ENCODE measurements at places on chromosomes 7 and 10. TPM values are rescaled to one million over a fixed set of nuclear protein-coding genes. Genes with fewer than 3 reads are reported as not detected.

The VAX1 gene
- not detected for total RNA-seq

The TMEM176A gene
- total RNA-seq = not detected

DNA sequence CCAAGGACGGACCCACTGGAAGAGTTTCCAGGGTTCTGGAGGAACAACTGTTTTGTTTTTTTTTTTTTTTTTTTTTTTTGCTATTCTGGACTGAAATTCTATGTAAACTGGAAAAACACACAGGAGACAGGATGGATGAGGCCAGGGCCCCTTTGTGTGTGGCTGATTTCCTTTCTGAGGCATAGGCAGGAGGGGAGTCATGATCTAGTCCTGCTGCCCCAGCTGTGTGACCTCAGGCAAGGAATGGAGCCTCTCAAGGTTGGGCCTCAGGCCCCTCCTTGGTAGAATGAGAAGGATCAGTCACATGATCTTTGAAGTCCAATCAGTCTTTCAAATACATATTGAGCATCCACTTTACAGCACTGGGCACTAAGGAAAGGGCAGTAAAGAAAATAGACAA lies 87.6 kb downstream of the SH3PXD2A start:
- no peak for DNase-seq

- DNase-seq = peak; percentile 7
Measured at GRCh38 chr7:14807507-14807906, 95.0 kb downstream of the DGKB start.

DNA sequence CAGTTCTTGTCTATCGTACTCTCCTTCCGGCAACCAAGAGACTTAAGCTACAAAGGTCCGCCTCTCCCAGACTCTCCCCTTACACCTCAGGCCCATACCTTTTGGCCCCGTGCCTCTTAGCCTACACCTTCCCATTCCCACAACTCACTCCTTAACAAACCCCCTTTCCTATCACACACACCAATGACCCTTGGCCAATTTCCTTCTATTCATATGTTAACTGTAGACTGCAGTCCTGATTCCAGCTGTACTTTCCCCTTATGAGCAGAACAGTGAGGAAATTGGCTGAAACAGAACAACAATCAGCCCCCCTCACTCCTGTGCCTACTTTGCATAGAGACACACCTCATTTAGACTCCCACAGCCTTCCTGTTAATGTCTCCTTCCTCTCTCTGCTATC lies 1.4 kb upstream of the TMEM139 start:
- DNase-seq = no peak

The ADCY1 gene
- total RNA-seq = 0.62 TPM

GRCh38 chr10:79347894-79348639 lies 798 bp downstream of the PPIF start:
- peak; percentile 60 for DNase-seq

DNA sequence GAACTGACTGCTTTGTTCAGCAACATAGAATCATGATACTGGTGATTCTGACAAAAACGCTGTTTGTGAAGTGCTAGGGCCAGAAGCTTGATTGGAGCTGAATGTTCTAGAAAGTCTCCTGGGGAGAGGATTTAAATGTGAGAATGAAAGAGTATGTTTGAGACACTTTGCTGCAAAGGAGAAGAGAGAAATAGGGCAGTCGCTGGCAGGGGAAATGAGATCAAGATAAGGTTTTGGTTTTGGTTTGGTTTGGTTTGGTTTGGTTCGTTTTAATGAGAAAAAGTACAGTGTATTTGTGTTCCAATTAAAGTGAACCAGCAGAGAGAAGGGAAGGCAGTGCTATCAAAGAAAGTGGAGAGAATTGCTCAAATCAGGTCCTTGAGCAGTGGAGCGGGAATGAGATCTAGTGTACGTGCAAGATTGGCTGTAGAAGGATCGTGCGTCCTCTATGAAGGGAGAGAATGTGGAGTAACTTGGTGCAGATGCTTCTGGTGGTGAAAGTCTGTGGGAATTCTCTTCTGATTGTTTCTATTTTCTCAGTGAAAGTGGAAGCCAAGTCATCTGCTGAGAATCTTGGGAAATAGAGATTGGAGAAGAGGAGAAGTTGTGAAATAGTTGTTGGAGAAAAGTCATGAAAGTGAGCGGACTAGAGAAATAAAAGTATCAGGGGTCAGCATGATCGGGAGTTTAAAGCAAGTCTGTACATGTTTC lies 270.5 kb downstream of the CCDC3 start:
- DNase-seq = no peak

DNA sequence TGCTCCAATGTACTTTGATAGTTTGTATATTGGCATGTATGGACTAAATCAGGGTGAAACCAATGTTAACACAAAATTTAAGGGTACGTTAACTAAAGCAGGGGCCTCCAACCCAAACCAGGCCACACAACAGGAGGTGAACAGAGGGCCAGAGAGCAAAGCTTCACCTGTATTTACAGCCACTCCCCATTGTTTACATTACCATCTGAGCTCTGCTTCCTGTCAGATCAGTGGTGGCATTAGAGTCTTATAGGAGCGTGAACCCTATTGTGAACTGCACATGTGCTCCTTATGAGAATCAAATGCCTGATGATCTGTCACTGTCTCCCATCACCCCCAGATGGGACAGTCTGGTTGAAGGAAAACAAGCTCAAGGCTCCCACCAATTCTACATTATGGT lies 62.0 kb upstream of the SCIN start:
- no peak for DNase-seq

- DNase-seq = no peak
Measured at GRCh38 chr10:75538144-75538543, 106.7 kb downstream of the LRMDA start.

GRCh38 chr7:67619175-67619574 lies 622.5 kb downstream of the TYW1 start:
- DNase-seq = no peak

GRCh38 chr10:80694930-80695329 lies 157.2 kb downstream of the SH2D4B start:
- no peak for DNase-seq

DNA sequence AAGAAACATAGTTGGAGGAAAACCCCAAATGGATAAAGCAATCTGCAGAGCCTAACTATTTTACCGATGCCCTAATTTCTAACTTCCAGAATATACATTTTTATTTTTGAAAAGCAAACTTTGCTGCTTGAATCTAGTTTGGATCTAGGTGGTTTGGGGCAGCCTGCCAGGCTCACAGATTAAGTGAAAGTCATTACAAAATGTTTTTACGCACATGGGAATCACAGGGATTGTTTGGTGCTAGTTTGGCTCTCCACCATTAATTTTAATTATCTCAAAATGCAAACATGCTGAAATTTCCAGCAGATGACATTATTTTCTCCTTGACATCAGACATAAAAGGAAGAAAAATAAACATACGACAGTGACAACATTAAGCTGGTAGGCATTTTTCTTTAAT lies 166.7 kb upstream of the INHBA start:
- no peak for DNase-seq

GRCh38 chr7:12490107-12490688 lies 80.3 kb upstream of the SCIN start:
- peak; percentile 43 for DNase-seq

DNA sequence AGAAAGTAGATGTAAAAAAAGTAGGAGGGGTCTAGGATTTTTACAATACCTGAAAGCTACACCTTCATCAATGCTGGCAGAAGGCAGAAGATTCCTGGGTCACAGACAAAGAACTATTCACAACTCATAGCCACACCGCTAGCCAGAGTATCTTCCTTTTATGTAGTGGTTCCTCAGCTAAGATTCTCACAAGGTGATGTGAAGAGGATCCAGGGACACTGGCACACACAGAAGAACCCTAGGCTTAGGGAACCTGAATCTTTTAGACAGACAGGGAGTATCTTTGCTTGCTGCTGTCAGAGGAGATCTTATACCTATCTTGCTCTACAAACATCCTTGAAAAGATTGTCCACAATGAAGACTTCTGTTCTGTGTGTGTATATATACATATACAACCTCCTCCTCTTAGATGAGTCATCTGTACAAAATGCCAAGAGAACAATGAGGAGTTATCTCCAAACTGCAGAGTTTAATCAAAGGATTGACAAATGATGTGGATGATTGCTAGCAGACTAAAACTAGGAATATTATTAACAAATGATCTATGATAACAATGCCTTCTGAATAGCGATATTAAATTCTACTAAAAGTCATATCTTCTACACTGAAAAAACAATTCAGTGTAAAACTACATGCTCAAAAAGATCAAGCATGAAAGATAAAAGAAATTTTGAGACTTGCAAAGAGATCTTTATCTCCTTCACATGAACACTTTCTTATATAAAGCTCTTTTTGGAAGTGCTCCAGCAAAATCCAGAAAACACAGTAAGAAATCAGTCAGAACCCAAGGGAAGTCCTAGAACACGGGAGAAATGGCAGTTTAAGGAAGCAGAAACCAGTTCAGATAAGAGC lies 409.3 kb downstream of the PARD3 start:
- no peak for DNase-seq

GRCh38 chr7:139088268-139088667 lies 21.3 kb downstream of the ZC3HAV1 start:
- no peak for DNase-seq

GRCh38 chr10:89659143-89660131 lies 14.4 kb upstream of the PANK1 start:
- peak; percentile 67 for DNase-seq

The PHYHIPL gene
- not detected for total RNA-seq

- DNase-seq = peak; percentile 66
Measured at GRCh38 chr10:525565-526315, 163.7 kb downstream of the DIP2C start.

GRCh38 chr7:73715648-73716317 lies 3.7 kb downstream of the STX1A start:
- peak; percentile 95 for DNase-seq

DNA sequence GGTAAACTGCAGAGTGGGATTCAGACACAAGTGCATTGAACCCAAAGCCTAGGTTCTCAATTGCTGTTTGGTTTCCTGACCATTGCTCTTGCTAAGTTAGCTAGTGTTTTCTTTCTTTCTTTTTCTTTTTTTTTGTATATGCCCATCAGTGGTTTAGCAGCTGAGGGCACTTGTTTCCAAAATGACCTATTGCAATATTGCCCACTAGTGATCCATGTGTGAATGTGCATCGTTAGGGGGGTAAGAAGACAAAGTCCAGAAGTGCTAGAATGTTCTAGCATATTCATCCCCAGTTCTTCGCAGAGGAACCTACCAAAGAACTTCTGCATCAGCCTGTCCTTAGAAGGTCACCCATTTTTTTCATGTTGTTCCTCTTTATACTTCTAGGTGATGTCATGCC lies 252.8 kb upstream of the GPR26 start:
- DNase-seq = no peak

DNA sequence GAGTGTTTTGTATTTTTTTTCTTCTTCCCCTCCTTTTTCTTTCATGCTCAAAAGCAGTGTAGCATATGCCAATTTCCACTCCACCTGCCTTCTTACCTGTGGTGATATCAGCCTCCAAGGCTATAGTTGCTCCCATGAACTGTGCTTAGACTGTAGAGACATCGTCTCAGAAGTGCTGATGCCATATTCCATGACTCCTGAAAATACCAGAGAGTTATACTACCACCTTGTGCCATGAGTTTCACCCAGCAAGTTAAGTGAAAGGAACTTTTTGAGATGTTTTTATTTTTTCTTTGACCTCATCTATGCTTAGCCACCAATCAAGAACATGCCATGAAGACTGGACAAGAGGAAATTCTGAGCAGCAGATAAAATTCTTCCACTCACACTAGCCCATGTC lies 142.8 kb upstream of the SEMA3E start:
- no peak for DNase-seq

The CALHM1 gene
- total RNA-seq = 0.31 TPM

Measured in myocyte (in vitro differentiated cells).